Activated CD4-positive, CD25-positive, alpha-beta regulatory T cell (primary cell): ENCODE measurements at places on chromosomes 1 and 21.

- no peak for DNase-seq
Measured at GRCh38 chr21:35648512-35648911, 411.8 kb downstream of the SETD4 start.

GRCh38 chr1:177981200-177981599, 11.3 kb upstream of the SEC16B start:
- no peak for DNase-seq

GRCh38 chr1:30329263-30329753, 394.1 kb downstream of the MATN1 start:
- no peak for DNase-seq

DNA sequence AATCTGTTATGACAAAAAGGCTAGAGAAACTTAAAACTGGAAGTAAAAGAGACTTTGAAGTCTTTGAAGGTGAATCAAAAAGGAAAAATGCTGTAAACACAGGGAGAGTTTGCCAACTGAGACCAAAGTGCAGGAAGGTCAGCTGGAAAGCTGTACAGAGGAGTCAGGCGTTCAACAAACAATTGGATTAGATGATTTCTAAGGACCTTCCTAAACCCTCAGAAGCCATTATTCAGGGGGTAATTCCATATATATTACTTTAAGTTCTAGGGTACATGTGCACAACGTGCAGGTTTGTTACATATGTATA, 156.8 kb downstream of the ZBTB18 start:
- no peak for DNase-seq

- no peak for DNase-seq
Measured at GRCh38 chr1:93471911-93472310, 24.0 kb downstream of the FNBP1L start.

- no peak for DNase-seq
Measured at GRCh38 chr1:206829875-206830274, 35.5 kb upstream of the IL20 start.

GRCh38 chr21:41749286-41749685, 17.6 kb downstream of the RIPK4 start:
- DNase-seq, result no peak

DNA sequence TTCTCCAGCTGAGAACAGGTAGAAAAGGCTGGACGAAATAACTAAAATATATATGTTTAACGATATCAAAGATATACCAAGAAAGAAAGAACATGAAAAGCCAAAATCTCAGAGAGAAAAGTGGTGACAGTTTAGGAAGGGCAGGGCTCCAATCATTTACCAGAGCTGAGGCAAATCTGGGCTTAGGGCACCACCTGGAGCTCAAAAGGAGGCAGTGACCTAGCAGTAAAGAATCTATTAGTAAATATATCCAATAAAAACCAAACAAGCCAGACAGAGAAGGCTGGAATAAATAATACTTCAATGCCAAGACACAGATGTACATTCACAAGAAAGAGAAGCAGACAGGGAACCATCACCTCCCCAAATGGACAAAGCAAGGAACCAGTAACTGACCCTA, 43.5 kb downstream of the CHIA start:
- peak; percentile 3 for DNase-seq

DNA sequence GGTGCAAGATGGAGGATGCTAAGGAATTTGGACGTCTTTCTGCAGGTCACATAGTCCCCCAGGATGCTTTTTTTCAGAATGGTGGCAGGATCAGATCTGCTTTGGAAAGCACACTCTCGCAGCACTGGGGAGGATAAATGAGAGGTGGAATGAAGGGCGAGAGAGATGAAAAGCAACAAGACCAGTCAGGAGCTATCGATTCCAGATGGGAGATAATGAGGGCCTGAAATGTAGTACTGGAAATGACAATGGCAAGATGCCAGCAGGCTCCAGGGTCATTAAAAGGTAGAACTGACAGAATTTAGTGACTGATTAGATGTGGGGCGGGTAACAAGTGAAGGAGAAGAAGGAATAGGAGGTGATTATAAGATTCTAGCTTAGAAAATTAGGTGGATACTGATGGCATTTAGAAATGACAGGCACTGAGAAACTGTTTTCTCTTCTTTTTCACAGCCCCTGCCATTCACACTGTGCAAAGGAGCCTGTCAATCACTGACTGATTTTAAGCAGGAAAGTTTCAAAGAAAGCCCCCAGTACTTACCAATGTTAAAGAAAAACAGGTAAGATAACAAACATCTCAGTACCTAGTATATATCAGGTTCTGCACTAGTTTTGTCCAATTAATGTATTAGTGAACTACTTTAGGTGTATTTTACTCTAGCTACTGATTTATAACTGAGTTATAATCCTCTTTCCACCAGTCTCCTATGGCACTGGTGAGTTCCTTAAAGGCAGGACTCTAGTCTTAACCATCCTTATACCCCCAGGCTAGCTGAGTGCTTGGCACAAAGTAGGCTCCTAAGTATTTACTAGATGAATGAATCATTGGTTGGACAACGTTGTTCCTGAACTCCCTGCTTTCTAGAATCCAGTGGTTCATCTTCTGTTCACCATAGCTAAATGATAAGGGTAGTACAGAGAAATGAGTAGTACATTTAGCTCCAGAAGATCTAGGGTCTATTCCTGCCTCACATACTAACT, 9.2 kb downstream of the PIGM start:
- no peak for DNase-seq

- DNase-seq, result no peak
Measured at GRCh38 chr1:80917225-80917624, 883.5 kb upstream of the ADGRL2 start.

GRCh38 chr21:37199057-37199924, 67.8 kb downstream of the VPS26C start:
- DNase-seq, result no peak

DNA sequence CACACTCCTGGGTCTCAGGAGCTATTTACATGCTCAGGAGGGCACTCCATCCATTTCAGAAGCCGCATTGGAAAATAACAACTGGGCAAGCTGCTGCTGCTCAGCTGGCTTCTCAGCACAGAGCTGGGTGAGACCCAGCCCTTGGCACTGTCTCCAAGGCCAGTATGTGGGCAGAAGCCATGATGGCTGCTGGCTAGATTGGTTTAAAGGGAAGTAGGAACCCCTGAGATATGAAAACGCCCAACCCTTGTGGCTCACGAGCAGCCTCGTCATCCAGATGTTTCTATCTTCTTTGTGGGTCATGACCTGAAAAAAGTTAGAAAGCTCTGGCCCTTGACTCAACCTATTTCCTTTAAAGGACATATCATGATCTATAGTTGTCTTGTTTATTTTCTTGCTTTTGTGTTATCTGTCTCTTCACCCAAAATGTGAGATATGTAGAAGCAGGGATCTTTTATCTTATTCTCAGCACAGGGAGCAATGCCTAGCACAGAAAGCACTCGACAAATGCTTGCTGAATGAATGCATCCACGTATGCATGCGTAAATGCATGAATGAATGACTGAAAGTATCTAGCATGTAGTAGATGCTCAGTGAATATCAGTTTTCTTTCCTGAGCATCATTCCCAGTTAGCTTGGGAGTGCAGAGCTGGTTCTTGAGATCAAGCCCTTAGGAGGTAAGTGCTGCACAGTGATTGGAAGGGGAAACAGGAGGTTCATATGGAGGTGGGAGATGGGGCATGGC, 11.6 kb downstream of the MYBPH start:
- DNase-seq, result no peak

GRCh38 chr1:54158071-54158470, 5.3 kb upstream of the CDCP2 start:
- no peak for DNase-seq

- no peak for DNase-seq
Measured at GRCh38 chr1:35115459-35116383, 36.5 kb downstream of the ZMYM1 start.

DNA sequence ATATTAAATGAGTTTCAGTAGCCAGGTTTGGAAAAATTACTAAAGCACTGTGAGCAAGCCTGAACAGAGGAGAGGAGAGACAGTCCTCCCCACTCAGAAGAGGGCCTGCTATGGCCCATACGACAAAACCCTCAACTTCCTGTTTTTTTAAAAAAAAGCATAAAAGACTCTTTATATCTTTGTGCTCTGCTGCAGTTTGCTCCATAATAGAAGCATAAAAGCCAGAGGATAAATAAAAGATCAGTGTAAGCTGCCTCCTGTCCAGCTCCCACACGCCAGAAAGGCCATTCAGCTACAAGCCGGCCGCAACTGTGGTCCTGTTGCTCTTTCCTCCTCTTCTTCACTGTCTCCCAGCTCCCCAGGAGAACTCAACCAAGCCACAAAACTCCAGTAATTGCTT, 37.8 kb downstream of the NID1 start:
- DNase-seq, result no peak

DNA sequence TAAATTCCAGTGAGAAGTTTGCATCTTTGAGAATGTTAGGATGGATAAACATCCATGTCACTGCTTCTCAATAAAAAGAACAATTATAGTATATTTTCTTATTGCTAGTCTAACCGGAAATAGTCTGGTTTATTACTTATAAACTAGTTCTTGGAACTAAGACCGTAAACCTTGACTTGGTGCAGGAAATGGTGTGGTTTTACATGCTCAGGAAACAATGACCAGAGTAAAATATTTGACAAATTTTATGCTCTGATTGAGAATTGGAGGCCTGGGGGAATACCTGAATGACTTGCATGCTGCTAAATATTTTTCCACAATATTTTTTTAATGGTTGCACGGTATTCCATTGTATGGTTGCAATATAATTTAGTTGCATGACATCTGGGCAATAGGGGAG, 76.3 kb downstream of the XCL2 start:
- no peak for DNase-seq

DNA sequence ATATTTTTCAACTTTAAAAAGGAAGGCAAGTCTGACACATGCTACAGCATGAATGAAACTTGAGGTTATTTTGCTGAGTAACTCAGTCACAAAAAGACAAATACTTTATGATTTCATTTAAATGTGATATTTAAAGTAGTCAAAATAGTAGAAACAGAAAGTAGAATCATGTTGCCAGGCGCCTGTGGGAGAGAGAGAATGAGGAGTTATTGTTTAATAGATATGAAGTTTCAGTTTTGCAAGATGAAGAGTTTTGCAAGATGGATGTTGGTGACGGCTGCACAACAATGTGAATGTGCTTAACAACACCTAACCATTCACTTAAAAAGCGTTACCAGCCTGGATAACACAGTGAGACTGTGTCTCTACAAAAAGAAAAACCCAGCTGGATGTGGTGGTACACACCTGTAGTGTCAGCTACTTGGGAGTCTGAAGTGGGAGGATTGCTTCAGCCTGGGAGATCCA, 20.7 kb upstream of the ATP1A1 start:
- DNase-seq, result no peak

GRCh38 chr1:72010094-72010431, 272.3 kb downstream of the NEGR1 start:
- DNase-seq, result no peak

GRCh38 chr1:226676381-226676780, 62.7 kb downstream of the ITPKB start:
- no peak for DNase-seq

GRCh38 chr1:11470912-11471311, 8.0 kb upstream of the DISP3 start:
- DNase-seq, result no peak

GRCh38 chr21:42793774-42794173, 85.6 kb downstream of the WDR4 start:
- DNase-seq, result no peak

- no peak for DNase-seq
Measured at GRCh38 chr1:169115891-169116585, 9.5 kb downstream of the ATP1B1 start.

DNA sequence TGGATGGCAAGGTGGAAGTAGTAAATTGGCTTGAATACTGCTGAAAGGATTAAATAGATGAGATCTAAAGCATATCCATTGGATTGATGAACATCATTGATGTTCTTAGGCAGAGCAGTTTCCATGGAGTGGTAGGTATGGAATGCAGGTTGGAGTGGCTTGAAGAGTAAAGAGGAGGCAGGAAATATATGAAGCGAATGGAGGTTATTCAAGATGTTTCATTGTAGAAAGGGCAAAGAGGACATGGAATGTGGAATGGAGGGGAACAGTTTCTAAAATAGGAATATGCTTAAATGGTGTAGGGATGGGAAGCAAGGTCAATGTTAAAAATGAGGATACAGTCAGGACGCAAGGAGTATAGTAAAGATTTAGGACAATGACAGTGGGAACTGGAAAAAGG, 6.1 kb downstream of the OSBPL9 start:
- no peak for DNase-seq

GRCh38 chr1:156937883-156938282, 17.5 kb downstream of the LRRC71 start:
- no peak for DNase-seq

DNA sequence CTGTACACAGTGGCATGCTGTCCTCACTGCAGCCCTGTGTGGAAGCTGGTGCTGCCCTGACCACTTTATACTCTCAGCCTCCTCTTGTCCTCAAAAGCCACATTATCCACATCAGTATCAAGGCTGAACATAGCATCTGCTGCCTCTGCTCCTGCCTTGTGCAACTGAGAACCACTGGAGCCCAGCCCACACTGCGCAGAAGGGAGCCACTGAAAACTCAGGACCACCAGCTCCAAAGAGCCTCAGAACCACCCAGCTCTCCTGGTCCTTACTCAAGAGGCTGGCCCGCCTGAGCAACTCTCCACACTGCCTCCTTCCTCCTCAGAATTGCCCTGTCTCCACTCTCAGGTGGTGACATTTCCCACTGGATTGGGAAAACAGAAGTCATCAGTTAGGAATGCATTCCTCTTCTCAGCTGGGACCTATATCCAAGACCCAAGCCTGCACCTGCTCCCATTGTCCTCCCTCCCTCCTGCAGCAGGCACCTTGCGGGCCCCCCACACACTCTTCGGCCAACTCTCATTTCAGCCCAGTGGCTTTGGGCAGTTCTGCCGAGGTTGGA, 7.0 kb upstream of the KISS1 start:
- no peak for DNase-seq

DNA sequence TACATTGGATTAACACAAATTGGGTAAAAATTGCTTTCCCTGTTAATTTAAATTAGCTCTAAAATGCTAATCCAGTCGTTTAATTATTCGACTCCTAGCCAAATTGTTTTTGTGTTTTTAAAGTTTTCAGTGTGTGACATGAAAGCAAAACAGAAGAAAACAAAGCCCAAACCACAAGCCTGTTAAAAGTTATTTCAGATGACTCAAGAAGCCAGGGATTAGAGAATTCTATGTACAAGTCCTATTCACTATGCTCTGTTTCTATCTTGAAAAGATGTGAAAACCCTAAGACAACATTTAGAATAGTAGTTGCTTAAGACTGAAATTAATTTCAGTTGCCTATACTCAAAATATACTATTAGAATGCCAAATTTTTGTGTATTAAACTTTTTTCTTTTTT, 294.8 kb upstream of the ADAMTS5 start:
- no peak for DNase-seq

DNA sequence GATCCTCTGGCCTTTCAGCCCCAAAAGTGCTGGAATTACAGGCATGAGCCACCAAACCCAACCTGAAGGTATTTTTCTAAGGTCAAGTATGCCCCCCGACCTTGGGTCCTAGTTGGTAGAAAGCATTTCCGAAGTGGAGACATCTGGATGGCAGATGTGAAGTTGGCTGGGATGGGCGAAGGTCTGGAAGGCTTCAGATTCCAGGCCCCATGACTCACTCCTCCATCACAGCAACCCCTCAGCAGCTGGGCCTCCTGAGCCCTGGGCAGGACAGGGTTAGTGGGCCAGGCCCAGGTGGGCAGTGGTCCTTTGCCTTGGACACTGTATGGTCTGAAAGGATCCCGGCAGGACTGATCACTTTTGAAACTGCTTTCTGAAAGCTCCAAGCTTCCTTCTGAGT, 23.3 kb downstream of the NAV1 start:
- DNase-seq, result no peak
